ENCODE measurements at places on chromosomes 6 and 20.

GRCh38 chr6:32179766-32180405 lies 1.7 kb downstream of the RNF5 start:
- DNase-seq, result no peak

GRCh38 chr6:13488015-13488895 lies 855 bp upstream of the GFOD1 start:
- peak; percentile 39 for DNase-seq

DNA sequence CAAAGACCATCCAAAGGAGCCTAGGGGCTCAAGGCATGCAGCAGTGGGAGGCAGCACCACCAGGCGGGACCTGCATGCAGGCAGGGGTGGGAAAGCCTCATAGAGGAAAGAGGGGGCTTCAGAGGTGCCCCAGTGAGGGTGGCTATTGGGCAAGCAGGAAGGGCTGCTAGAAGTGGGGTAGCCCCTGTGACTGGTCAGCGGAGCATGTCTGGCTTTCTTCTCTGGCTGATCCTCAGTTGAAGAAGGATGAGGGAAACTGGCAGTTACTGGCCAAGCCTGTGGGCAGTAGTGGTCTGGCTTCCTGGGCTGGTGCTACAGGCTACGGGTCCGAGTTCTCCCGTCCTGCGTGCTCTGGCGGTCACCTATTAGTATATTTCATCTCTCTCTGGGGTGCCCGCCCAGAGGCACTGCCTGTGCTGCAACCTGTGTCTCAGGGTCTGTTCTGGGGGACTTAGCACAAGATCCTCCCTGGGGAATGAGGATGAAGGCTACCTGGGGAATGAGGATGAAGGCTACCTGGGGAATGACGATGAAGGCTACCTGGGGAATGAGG lies 35.9 kb upstream of the CST7 start:
- DNase-seq, result no peak

DNA sequence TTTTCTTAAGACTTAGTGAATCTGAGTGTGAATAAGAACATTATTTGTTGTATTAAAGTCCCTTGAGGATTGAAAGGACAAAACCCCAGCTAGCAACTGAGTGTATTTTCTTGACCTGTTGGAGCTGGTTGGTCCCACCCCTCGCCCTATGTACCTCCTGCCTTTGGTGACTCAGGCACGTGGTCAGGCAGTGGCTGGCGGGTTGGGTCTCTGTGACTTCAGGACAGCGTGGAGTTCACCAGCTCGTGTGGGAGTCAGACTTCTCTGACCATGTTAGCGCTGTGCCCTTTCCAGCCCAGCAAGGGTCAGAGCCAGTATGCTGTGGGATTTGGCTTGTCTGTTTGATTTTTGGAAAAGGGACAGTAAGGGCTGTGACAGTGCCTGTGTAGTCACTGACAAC lies 93.7 kb downstream of the SSR1 start:
- DNase-seq, result peak; percentile 50

DNA sequence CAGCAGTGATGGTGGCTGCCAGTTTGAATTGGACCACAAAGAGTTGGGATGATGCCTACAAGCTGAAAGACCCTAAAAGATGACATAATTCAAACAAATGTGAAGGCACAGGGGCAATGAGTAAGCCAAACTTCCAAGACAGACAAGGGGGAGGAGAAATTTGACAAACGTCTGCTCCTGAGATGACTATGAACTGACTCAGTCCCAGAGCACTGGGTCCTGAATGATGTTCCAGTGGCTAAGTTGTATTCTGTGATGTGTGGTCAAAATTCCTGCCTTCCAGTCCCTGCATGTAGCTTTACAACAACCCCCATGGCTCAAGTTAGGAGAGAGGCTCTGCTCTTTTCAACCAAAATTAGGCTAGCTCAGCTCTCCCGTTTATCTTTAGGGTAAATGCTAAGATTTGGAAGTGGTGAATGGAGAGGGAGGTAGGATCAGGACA lies 86.1 kb upstream of the SIRPA start:
- peak; percentile 96 for DNase-seq

DNA sequence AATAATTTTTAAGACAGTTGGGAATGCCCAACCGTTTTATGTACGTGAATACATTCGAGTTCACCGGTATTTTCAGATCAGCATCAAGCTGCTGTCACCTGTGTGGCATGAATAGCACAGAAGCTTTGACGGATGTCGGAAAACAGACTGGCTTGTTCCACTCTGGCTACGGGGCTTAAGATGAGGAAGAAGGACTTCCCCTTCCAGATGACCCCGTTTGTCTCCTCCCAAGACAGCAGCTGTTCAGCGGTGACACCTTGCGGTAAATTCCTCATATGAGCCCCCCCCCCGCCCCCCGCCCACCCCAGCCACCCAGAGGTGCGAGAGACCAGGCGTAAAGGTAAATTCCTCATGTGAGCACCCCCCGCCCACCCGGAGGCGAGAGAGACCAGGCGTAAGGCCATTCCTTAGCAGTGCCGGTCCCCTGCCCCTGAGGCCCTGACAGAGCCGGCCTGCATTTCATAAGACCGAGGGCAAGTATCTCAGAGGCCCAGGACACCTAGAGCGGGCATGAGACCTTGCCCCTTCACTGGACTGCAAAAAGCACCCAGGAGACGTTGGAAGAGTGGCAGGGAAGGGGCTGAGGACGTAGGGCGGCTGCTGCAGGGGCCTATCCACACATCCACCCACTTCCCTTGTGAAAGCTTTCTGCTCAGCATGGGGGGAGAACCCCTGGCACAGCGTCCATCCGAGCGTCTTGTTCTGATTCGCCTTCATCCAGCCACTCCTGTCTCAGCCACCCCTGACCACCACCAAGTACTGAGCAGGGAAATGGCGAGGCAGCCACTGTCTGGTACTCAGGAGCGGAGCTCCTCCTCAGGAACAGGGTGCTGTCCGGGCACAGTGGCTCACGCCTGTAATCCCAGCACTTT lies 7.3 kb upstream of the PCMTD2 start:
- DNase-seq, result no peak

DNA sequence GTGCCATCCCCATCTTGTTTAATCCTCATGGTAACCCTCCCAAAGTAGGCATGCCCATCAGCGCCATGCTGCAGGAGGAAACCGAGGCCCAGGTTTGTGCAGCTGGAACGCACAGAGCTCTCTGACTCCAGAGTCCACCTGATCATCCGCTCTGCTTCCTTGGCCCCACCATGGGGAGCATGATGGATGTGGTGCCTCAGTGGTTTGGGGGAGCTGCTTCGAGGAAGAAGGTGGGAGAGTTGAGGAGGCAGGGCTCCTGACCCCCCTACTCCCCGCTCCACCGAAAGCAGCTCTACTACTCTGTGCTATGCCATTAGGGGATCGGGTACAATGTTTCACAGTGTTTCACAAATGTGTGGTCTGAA lies 52.2 kb downstream of the TGM2 start:
- no peak for DNase-seq

- peak; percentile 92 for DNase-seq
Observed at GRCh38 chr6:99933129-99933528, 60.9 kb downstream of the MCHR2 start.

- DNase-seq, result peak; percentile 75
Observed at GRCh38 chr6:129853996-129854711, 7.0 kb downstream of the TMEM244 start.

GRCh38 chr6:5213836-5214235 lies 46.9 kb downstream of the LYRM4 start:
- peak; percentile 80 for DNase-seq

- no peak for DNase-seq
Observed at GRCh38 chr20:8435285-8436035, 303.4 kb downstream of the PLCB1 start.

DNA sequence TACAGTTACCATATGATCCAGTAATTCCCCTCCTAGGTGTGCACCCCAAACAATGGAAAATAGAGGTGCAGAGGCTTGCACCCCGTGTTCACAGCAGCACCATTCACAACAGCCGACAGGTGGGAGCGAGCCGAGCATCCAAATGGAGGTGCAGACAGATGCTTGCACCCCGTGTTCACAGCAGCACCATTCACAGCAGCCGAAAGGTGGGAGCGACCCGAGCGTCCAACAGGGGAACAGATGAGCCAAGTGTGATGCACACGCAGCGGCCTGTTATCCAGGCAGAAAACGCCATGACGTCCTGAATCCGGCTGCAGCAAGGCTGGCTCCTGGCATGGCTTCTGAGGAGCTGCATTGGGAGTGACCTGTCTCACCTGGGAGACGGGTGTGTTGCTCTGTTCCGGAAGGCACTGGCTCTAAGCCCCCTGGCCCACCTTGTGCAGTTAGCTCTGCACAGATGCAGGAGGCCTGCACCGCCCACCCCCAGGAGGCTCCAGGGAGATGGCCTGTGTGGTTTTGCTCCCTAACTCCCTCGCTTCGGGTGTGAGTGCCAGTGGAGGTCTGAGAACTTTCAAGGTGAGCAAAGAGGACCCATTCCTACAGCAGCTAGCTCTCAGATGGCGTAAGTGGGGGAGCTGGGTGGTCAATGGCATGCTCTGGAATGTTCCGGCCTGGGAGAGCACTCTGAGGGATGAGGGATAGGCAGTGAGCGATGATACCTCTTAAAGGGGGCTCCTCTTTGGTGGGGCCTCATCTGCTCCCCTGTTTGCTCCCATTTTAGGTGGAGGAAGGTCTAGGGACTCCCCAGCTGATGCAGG lies 47.8 kb upstream of the FRMD1 start:
- no peak for DNase-seq

DNA sequence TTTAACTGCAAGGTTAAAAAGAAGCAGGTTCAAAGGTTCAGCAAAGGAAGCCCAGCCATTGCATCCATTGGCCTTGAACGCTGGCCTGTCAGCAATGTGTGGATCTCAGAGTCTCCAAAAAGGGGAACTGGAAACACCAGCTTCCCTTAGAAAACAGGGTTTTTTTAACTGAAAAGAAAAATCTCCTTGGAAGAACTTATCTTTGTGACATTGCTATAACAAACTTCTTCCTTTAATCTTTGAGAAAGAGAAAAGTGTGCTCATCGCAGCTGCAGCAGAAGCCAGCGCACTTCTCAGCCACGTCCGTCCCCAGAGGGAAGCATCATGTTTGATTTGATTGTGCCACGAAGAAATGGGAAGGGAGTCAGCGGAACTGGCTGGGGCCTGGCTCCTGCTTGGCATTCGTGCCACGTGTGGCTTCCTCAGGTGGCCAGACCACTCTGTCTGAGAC lies 215.0 kb downstream of the SYNDIG1 start:
- no peak for DNase-seq

DNA sequence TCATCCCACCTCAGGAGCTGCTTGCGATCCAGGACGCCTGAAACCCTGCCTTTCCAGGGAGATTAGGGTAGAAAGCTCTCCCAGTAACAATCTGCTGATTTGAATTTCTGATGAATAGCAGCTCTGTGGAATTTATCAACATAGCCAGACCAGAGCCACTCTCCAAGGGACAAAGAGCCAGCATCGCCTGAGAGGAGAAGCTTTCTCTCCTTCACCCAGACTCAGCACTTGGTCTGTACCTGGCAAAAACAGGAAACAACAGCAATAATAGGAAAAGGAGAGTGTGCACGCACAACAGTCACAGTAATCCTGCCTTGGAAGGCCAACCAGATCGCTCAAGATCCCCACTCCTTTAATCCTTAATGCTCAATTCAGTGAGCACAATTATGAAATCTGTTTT lies 22.3 kb upstream of the ROS1 start:
- peak; percentile 25 for DNase-seq

DNA sequence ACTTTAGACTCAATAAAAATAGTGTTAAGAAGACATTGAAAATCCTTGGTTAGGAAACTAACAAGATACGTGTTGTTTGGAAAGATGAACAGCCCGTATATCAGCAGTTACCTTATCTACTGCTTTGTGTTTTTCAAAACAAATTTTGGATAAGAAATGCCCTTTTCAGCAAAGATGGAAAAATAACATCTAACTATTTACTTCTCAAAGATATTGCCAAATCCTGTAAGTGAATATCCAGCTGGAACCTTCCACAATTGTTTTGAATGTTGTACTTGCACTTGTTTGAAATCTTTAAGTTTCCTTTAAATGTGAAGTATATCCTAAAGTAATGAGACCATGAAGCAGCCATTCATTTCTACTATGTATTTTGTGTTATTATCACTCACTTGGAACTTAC lies 14.6 kb downstream of the TAGAP start:
- no peak for DNase-seq

- peak; percentile 45 for DNase-seq
Observed at GRCh38 chr20:50068041-50068651, 44.8 kb downstream of the UBE2V1 start.

DNA sequence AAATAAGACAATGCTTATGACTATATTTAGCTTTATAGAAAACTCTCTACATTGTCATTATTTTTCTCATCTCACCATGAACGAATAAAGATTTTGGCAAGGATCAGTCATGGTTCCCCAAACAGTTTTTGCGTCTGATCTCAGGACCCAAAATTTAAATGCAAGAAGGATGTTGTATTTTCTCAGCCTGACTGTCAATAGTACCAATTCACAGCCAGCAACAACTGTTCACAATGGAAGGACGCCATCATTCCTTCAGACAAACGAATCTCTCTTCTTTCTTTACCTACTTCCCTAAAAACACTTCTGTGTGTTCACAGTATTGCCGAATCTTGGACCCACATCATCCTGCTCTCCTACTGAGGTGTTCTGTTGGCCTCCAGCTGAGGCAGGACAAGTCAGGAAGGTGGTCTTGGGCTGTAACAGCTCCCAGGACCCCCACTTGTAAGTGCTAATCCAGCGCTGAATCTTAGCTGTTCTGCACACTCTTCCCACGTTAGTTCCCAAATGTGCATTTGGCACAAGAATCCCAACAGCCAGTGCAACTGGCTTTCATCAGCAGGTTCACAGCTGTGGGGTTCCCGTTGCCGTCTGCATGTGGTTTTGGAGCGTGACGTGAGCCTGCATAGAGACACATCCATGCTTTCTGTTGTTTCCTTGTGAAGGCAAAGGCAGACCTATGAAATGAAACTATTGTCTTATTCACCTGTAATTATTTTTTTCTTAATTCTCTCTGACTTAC lies 600.0 kb downstream of the QKI start:
- no peak for DNase-seq
